ENCODE measurements at places on chromosomes 7 and 10.

GRCh38 chr7:47326808-47327207 is 255.1 kb downstream of the TNS3 start:
- no peak for DNase-seq

DNA sequence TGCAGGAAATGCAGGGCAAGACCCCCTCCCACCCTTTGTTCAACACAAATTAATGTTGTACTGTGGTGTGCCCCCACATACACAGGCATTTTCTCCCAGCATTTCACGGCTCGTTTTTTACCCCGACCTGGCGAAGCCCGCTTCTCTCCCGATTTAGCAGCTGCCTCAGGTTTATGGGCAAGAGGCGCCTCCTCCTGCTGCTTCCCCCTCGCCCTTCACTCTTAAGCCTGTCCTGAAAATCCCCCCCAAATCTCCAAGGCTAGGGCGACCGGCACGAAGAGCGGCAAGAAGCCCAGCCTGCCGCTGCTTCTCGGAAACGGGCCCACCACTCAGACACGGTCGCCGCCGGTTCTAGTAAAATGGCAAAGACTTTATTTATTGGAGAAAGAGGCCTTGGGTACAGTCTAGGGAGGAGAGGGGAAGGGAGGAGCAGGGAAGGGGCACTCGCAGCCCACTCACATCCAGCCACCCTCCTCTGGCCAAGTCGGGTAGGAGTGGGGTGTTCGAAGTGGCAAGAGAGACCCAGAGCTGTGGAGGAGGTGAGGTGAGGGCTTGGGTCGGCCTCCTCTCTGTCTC is 3.3 kb downstream of the LBX1 start:
- no peak for DNase-seq

- DNase-seq, result no peak
Observed at GRCh38 chr10:7457478-7458316, 46.9 kb upstream of the SFMBT2 start.

DNA sequence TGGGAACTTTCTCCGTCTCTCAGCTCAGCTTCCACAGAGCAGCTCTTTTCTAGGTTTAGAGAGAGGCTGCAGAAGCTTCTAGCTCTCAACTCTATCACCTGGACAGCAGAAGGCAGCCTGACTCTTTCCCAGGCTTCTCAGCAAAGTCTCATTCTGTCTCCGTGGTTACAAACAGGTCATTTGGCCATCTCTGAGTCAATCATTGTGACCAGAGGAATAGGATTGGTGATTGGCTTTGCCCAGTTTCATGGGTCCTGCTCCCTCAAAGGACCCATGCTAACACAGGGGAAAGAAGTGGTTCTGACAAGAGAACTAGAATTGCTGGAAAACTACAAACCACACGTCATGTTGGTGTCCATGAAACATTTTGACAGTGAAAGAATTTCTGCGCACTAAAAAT is 43.6 kb downstream of the PRR15 start:
- DNase-seq, result no peak

- DNase-seq, result no peak
Observed at GRCh38 chr7:107918948-107919347, 28.0 kb downstream of the DLD start.

GRCh38 chr10:74039561-74040145 is 41.7 kb downstream of the VCL start:
- DNase-seq, result no peak

- peak; percentile 20 for DNase-seq
Observed at GRCh38 chr7:96952974-96953391, 52.4 kb upstream of the DLX6 start.

DNA sequence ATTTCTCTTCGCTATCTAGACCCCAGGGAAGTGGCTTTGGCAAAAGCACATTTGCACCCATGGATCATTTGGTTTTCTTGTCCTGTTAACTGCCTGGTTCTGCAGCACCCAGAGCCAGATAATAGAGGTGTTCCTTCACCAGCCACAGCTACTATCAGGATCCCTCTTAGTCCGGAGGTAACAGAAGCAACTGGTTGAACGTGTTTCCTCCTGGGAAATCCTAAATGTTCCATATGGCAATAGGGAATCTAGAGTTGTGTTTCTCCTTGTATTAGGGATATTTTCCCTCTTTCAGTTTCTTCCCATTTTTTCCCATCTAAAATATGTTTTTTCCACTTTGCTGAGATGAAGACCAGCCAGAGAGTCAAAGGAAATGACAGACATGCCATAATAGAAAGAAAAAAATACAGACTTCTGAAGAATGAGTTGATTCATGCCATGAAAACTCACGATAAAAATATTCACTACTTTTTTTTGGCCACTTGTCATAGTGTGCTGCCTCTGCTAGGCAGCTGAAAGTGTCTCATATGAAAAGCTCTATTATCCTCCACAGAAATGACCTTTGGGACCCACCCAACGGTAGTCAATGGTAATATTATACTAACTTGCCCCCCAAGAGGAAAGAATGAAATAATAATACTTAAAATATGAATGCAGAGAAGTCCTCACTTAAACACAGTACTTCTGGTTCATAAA is 472.8 kb downstream of the KCNMA1 start:
- no peak for DNase-seq

GRCh38 chr10:114239994-114240345 is 916 bp downstream of the VWA2 start:
- no peak for DNase-seq

GRCh38 chr7:28749638-28750037 is 208.5 kb downstream of the TRIL start:
- no peak for DNase-seq

- no peak for DNase-seq
Observed at GRCh38 chr10:112446055-112446854, 459 bp downstream of the ZDHHC6 start.

- no peak for DNase-seq
Observed at GRCh38 chr7:22713463-22713862, 13.5 kb upstream of the IL6 start.

Measured in AG09319 (cell line).